ENCODE measurements at places on chromosomes 12 and 14. TPM values are rescaled to one million over a fixed set of nuclear protein-coding genes. Genes with fewer than 3 reads are reported as not detected.

Gene GPRC5D
- total RNA-seq: 0.39 TPM

Gene GUCY2C
- total RNA-seq: not detected

Gene CRACR2A
- 3.5 TPM for total RNA-seq

Gene LRTM2
- total RNA-seq: not detected

Gene TAS2R30
- total RNA-seq: 6.9 TPM

Gene MRPL42
- 40.7 TPM for total RNA-seq

Gene KCNA1
- total RNA-seq: 0.06 TPM

Gene SMOC1
- total RNA-seq: 5.6 TPM

Gene EGLN3
- 23.9 TPM for total RNA-seq

Gene DHRS2
- not detected for total RNA-seq

Gene PPFIA2
- total RNA-seq: 46.6 TPM

Gene RNF212B
- total RNA-seq: not detected

Gene USP44
- total RNA-seq: 1.6 TPM

Gene CDKL1
- 9.7 TPM for total RNA-seq

Gene HOXC10
- 32.0 TPM for total RNA-seq

Gene RPGRIP1
- total RNA-seq: 0.39 TPM

Gene LTBR
- 83.1 TPM for total RNA-seq

Gene EP400
- 52.9 TPM for total RNA-seq

Gene PLXNC1
- total RNA-seq: 26.8 TPM

Gene PIP4K2C
- 28.4 TPM for total RNA-seq
